ENCODE measurements at places on chromosomes 12 and 14.

DNA sequence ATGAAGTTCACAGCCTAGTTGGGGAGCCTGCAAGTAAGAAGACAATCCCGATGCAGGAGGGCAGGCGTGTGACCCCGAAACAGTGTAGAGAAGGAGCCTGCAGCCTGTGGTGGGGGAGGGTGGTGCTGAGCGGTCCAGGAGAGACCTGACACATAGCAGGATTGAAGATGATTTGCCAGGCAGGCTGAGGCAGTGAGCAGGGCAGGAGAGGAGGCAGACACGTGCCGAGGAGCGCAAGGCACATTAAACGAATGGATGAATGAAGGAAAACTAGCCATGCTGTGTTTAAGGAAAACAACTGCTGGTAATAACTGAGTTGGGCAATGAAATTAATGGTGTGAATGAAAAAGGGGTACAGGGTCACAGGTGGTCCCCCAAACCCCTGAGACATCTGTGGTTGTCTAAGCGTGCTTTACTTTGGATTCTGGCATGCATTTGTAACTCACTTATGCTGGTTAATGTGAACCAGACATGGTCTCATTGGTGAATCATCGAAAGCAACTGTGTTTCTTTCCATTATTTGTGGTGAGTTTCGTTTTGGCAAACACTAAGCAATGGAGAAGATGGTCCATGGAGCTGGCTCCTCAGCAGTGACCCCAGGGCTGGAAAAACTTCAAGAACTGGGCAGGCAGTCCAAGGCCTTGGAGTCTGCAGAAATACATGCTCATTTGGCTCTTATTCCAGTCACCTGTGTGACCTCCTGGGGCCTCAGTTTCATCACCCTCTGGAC is 96.9 kb upstream of the EVL start:
- no peak for DNase-seq

GRCh38 chr14:55114720-55115119 is 14.3 kb upstream of the LGALS3 start:
- no peak for DNase-seq

DNA sequence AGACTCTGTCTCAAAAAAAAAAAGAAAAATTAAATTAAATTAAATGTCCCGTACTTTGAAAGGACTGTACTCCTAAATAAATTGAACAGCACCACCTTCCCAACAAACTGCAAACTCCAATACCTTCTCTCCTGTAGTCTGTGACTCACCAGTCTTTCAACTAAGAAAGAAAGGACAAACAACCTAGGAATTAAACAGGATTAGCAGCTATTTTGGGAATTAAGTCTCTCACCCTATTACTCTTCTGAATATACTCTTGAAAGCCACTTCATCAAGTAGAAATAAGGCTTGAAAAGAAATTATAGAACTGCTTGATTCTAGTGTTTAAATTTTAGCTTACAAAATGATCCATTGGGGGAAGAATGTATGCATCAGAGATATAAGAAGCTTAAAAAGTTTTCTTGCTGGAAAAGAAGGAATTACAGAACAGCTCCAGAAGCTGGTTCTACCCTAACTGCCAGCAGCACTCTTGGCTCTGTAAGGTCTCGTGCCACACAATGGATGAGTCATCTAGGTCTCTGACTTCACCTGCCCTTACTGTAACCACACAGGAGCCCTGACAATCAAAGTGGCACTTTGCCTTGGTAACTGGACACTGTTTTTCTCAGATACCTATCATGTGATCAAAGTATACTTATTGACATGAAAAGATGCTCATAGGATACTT is 57.0 kb upstream of the CERS5 start:
- DNase-seq, result no peak

GRCh38 chr12:49428793-49429192 is 61.5 kb downstream of the SPATS2 start:
- DNase-seq, result no peak

GRCh38 chr14:93051600-93052546 is 63.9 kb downstream of the ITPK1 start:
- DNase-seq, result no peak

- DNase-seq, result no peak
Observed at GRCh38 chr14:36113341-36113740, 63.2 kb downstream of the PTCSC3 start.

DNA sequence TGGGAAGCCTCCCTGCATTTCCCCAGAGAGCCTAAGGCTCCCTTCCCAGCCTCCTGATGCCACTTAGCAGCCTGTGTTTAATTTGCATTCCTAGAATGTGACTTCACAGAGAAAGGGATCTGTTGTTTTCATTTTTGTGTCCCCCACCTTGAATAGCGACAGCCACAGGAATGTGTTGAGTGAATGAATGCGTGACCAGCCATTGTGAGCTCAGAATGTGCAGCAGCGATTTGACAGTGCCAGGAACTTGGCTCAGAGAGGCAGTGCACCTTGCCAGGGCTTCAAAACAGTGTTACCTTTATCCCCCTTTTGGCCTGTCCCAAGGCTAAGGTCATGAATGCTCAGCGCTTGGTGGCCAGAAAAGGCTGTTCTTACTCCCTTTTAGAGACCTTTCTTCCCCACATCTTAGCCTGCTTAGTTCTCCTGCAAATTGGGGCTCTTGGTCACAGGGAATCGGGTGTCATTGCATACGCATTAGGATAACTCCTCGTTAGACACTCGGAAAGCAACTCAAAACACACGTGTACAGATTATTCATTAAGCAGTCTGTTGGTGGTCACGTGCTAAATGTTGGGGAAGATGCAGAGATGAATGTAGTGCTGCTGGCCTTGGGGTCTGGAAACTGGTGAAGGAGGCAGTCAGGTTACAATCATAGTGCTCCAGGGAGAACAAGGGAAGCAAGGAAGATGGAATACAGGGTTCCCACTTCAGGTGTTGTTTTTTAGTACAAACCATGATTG is 9.8 kb downstream of the NTF3 start:
- no peak for DNase-seq

- no peak for DNase-seq
Observed at GRCh38 chr14:58954901-58955861, 233.3 kb upstream of the DAAM1 start.

GRCh38 chr12:9731797-9732196 is 1.1 kb downstream of the CLECL1 start:
- DNase-seq, result no peak

GRCh38 chr12:99393763-99394162 is 253.8 kb upstream of the GARIN6 start:
- no peak for DNase-seq

GRCh38 chr12:57377103-57377840 is 53.6 kb downstream of the R3HDM2 start:
- DNase-seq, result peak; percentile 14

DNA sequence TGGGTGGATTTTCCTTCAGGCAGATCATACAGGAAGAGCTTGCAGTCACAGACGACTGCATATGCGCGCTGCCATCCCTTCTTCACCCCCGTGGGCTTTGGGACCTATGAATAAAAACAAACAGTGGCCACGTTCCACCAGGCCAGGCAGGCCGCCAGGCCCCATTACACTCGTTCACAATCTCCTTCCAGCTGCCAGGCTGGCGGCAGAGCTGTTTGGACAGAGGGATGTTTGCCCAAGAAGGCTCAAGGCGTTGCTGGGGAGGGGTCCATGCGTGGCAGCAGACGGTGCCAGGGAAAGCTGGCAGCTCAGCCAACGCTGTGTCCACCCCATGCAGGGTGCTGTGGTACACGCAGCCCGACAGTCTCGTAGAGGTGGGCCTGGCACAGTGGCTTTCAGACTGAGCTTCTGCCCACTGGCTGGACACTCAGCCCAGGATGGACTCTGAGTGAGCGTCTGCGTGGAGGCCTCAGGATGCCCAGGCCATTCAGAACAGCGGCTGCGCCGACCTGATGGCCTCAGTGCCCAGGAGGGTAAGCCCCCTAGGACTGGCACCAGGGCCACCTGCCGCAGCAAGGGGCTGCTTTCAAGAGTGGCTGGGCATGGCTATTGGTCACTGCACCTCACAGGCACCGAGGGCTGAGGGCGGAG is 27.5 kb downstream of the AMN start:
- no peak for DNase-seq

GRCh38 chr14:45610318-45610717 is 357.3 kb upstream of the MIS18BP1 start:
- peak; percentile 6 for DNase-seq

- DNase-seq, result peak; percentile 90
Observed at GRCh38 chr14:61472011-61472672, 150.8 kb downstream of the PRKCH start.

GRCh38 chr12:26696048-26696612 is 136.9 kb downstream of the ITPR2 start:
- no peak for DNase-seq

DNA sequence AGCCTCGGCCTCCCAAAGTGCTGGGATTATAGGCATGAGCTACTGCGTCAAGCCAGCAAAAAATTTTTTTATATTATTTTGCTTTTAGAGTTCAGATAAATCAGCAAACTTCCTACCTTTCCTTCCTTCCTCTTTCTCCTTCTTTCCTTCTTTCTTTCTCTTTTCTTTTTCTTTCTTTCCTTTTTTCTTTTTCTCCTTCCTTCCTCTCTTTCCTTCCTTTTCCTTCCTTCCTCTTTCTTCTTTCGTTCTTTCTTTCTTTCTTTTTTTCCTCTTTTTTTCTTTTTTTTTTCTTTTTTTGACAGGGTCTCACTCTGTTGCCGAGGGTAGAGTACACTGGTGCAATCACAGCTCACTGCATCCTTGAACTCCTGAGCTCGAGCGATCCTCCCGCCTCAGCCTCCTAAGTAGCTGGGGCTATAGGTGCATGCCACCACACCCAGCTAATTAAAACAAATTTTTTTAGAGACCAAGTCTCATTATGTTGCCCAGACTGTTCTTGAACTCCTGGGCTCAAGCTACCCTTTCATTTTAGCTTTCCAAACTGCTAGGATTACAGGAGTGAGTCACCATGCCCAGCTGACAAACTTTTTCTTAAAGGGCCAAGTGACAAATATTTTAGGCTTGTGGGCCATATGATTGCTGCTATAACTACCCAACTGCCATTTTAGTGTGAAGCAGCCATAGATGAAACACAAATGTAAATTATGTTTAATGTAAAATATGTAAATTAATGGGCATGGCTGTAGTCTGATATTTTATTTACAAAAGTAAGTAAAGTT is 7.1 kb upstream of the WASHC4 start:
- no peak for DNase-seq

DNA sequence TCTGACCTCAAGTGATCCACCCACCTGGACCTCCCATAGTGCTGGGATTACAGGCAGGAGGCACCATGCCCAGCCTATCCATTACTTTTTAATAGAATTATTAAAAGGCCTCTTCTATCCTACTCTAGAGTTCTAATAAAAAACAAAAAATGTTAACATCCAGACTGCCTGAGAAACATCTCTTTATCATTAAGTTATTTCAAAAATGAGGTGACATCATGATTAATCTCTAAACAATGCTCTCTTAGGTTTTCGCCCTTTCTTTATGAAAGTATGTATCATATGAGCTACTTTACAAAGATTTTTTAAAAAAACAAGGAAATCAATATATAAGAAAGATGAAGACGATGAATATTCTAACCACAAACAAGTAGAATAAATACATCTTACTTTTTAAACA is 52.6 kb downstream of the FGD6 start:
- DNase-seq, result no peak

- no peak for DNase-seq
Observed at GRCh38 chr12:79826267-79827128, 108.4 kb downstream of the PPP1R12A start.

GRCh38 chr12:93670104-93670503 is 7.1 kb upstream of the CRADD start:
- no peak for DNase-seq

Data from epithelial cell of prostate (primary cell).